ENCODE measurements at places on chromosomes 16 and 17. TPM values are rescaled to one million over a fixed set of nuclear protein-coding genes. Genes with fewer than 3 reads are reported as not detected.

TMEM170A gene
- total RNA-seq = 37.7 TPM

IRX3 gene
- 3.6 TPM for total RNA-seq

CACNG5 gene
- not detected for total RNA-seq

OMG gene
- 0.61 TPM for total RNA-seq

HSD11B2 gene
- 0.29 TPM for total RNA-seq

PIP4K2B gene
- 40.7 TPM for total RNA-seq

AATK gene
- 0.54 TPM for total RNA-seq

GNAO1 gene
- 1.7 TPM for total RNA-seq

KCNH4 gene
- 0.59 TPM for total RNA-seq

CTNS gene
- total RNA-seq = 21.3 TPM

C17orf50 gene
- not detected for total RNA-seq

CWC25 gene
- 37.1 TPM for total RNA-seq

PLEKHG4 gene
- 23.0 TPM for total RNA-seq
